ENCODE measurements at places on chromosomes 4 and X.

DNA sequence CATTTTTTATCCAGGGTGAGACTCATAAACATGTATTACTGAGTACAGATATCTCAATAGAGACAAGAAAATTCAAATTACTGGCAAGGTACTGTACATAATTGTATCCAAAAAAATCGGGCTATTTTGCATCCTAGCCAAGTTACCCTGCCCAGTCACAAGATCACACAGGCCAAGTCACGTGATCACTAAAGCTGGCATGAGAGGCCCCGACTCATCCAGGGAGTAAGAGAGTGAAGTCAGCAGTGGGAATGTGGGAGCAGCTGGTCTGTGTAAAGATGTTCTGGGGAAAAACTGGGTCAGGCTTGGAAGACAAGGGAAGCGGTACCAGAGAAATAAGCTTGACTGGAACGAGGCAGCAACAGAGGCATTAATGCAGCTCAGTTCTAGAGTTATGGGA is 119.3 kb upstream of the STS start:
- DNase-seq, result no peak

- no peak for DNase-seq
These were observed 131.2 kb upstream of the STX18 start for GRCh38 chr4:4673070-4673469.

GRCh38 chr4:116849620-116850019 is 235.8 kb downstream of the TRAM1L1 start:
- DNase-seq, result no peak

- no peak for DNase-seq
These were observed 62.8 kb downstream of the BEX3 start for GRCh38 chrX:103439161-103439560.

DNA sequence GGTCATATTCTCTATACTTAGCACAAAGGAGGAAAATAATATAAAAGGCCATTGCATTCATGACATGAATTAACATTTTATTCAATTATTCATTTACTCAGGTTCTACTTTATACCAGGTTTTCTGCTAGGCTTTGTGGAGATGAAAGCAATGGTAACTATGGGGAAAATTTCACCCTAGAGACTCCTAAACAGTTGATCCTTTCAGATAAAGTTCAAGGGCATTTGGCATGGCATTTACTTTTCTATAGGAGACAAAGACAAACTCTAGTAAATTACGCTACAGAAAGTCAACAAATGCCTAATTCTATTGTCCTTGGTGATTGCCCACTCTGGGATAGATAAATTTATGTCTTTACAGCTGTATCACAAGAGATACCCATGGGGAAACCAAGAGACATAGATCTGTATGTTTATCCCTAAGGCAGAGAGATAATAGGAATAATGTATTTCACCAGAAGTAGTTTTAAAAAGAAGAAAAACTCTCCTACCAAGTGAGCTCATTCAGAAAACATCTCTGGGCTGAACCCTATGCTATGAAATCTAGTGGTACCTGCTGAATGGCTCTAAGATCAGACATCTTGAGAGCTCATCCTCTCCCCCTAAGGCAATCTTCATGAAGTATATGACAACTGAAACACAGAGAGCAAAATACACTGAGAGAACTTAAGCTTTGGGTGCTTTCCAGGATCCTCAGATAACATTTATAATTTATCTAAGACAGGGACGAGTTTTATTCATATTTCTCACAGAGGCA is 316.7 kb downstream of the ANTXR2 start:
- no peak for DNase-seq

- no peak for DNase-seq
These were observed 74.9 kb downstream of the CRLF2 start for GRCh38 chrX:1137531-1137930.

- no peak for DNase-seq
These were observed 213.2 kb downstream of the FBXW7 start for GRCh38 chr4:152322656-152323055.

- DNase-seq, result no peak
These were observed at the start of gene SLC4A4 for GRCh38 chr4:71338846-71339593. Gene SLC4A4, plus strand, starts transcription at chr4:71339020.

DNA sequence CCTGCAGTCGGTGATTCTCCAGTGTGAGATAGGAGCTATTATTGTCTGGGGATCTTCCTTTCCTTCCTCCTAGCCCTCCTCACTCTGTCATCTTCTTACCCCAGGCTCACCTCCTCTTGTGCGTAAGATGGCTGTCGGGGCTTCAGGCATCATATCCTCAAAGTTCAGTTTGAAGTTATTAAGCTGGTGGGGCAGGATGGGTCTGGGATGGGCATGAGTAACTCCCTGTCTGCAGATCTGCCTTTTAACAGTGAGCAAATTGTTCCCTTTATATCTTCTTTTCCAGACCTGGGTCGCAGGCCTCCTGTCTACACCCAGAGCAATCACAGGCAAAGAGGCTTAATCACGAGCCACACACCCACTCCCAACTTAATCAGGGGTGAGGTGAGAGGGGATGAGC is 900 bp upstream of the MTMR1 start:
- no peak for DNase-seq
